ENCODE measurements at places on chromosomes 16 and 17. TPM values are rescaled to one million over a fixed set of nuclear protein-coding genes. Genes with fewer than 3 reads are reported as not detected.

The OR1A1 gene
- not detected for polyA plus RNA-seq

The CACNG4 gene
- polyA plus RNA-seq, result not detected

The SLC38A8 gene
- not detected for polyA plus RNA-seq

The CFAP97D1 gene
- 0.01 TPM for polyA plus RNA-seq

The ODAD4 gene
- not detected for polyA plus RNA-seq

The KRTAP4-16 gene
- polyA plus RNA-seq, result not detected

The TSPAN10 gene
- polyA plus RNA-seq, result 0.34 TPM

The KRT27 gene
- not detected for polyA plus RNA-seq

The CCL5 gene
- polyA plus RNA-seq, result 5.4 TPM

The SLFN14 gene
- not detected for polyA plus RNA-seq

The ZNF652 gene
- 19.4 TPM for polyA plus RNA-seq

The NSF gene
- 12.8 TPM for polyA plus RNA-seq

The AATK gene
- polyA plus RNA-seq, result 0.79 TPM

The PTX4 gene
- polyA plus RNA-seq, result 0.33 TPM

The TEKT3 gene
- polyA plus RNA-seq, result 0.48 TPM

The GFAP gene
- not detected for polyA plus RNA-seq

The MYH8 gene
- not detected for polyA plus RNA-seq

The RPH3AL gene
- 3.3 TPM for polyA plus RNA-seq

The LRRC36 gene
- polyA plus RNA-seq, result 1.5 TPM

The SLC5A10 gene
- polyA plus RNA-seq, result not detected

The ASB16 gene
- not detected for polyA plus RNA-seq

The BPTF gene
- polyA plus RNA-seq, result 71.9 TPM

The CYGB gene
- 0.42 TPM for polyA plus RNA-seq

The ATP2A3 gene
- polyA plus RNA-seq, result 697 TPM

The ZNF423 gene
- not detected for polyA plus RNA-seq

The PHAF1 gene
- polyA plus RNA-seq, result 18.8 TPM

The AIPL1 gene
- polyA plus RNA-seq, result not detected

The TMED6 gene
- polyA plus RNA-seq, result 0.81 TPM

The LRRC37A3 gene
- 5.3 TPM for polyA plus RNA-seq

The GLIS2 gene
- polyA plus RNA-seq, result not detected

The ARHGAP27 gene
- polyA plus RNA-seq, result 192 TPM

The RCVRN gene
- 0.16 TPM for polyA plus RNA-seq

The SYT17 gene
- 24.9 TPM for polyA plus RNA-seq

The RNF157 gene
- polyA plus RNA-seq, result 0.54 TPM

The NDRG4 gene
- 1.1 TPM for polyA plus RNA-seq

The TMEM204 gene
- 2.3 TPM for polyA plus RNA-seq

The DOC2A gene
- not detected for polyA plus RNA-seq

The TRPV2 gene
- 89.0 TPM for polyA plus RNA-seq

The MYL4 gene
- 0.26 TPM for polyA plus RNA-seq

The PABPN1L gene
- 0.84 TPM for polyA plus RNA-seq

The ST6GALNAC1 gene
- not detected for polyA plus RNA-seq

The ARHGDIG gene
- polyA plus RNA-seq, result not detected

The PIK3R6 gene
- 11.0 TPM for polyA plus RNA-seq

The SLFN11 gene
- 18.7 TPM for polyA plus RNA-seq

The SEZ6L2 gene
- polyA plus RNA-seq, result not detected

The ZNF23 gene
- polyA plus RNA-seq, result 8.4 TPM

The PSMC3IP gene
- 3.2 TPM for polyA plus RNA-seq

The VTN gene
- polyA plus RNA-seq, result 2.0 TPM

The NECAB2 gene
- not detected for polyA plus RNA-seq

The NPIPA1 gene
- 140 TPM for polyA plus RNA-seq

All from B cell (primary cell).